Cortex of kidney (tissue), 1 donor: ENCODE measurements at places on chromosomes 5 and 9.

- DNase-seq = no peak
Measured at GRCh38 chr5:94345257-94345656, 273.1 kb downstream of the KIAA0825 start.

DNA sequence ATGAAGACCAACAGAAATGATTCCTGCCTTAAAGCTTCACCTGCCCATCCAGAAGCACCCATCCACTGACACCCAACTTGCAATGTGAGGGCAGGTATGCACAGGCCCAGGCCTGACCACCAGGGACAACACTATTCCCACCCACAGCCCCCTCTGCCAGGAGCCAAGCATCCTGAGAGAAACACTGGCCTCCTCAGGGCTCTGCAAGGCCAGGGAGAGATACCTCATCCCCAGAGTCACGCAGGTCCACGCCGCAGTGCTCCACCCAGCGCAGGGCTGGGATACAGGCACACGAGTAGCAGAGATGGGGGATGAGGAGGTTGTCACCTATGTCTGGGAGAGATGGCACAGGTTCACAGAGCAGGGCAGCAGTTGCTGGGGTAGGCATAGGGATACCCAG, 99.4 kb downstream of the PSD2 start:
- no peak for DNase-seq

DNA sequence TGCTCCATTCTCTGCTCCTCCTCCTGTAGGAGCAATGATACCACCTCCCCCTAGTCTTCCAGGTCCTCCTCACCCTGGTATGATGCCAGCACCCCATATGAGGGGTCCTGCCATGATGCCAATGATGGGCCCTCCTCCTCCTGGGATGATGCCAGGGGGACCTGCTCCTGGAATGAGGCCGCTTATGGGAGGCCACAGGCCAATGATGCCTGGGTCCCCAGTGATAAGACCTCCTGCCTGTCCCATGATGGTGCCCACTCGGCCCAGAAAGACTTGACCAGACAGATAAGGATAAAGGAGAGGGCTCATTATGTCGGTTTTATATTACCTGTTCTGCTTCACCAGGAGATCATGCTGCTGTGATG, 26.2 kb upstream of the IQGAP2 start:
- no peak for DNase-seq

DNA sequence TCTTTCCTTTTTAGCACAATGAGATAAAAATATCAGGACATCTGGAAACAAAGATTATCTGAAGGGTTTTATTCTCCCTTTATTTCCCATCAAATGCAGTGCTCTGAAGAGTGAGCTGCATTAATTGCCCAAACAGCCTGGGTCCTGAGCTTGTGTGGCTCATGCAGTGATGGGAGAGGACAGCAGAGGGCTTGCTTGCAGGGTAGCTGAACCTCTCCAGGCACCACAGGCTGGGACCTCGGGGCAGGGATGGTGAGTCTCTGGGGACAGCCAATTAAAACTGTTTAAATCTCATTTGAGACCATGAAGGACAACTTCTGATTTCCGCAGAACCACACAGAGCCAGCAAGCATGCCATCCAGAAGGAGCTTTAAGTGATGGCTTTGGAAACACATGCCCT, 71.2 kb downstream of the PLAC8L1 start:
- DNase-seq = no peak

DNA sequence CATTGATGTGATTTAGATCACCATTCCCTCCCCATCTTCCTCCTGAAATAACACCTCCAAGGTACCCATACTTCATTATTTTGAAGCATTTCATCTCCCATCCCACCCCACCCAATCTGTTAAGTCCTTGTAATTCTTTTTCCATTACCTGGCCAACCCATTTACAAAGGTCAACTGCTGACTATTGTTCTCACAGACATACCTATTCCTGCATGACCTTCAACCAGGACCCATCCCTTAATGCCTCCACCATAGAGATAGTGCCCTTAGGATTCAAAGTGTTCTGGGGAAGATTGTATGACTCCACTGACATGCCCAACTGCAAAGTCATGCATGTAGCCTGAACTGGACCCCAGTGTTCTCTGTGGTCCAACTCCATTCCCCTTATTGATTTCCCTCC, 91.2 kb downstream of the NLN start:
- no peak for DNase-seq

GRCh38 chr9:37596504-37596903, 4.1 kb upstream of the TOMM5 start:
- DNase-seq = no peak

DNA sequence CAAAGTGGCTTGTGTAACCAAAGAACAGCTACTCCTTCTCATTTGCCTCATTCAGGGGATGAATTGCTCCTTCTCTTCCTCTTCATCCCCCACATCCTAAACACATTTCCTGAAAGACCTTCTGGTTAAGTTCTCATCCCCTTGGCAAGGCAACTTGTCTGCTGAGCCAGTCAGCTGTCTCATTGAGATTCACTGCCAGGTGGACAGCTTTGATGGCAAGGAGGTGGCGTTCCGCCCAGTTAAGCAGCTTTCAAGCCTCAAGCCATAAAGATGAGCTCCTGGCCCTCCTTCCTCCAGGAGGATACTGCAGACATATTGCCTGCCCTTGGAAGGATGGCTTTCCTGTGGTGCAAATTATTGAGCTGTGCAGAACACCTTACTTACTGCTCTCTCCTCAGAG, 448.6 kb upstream of the MPDZ start:
- DNase-seq = no peak

DNA sequence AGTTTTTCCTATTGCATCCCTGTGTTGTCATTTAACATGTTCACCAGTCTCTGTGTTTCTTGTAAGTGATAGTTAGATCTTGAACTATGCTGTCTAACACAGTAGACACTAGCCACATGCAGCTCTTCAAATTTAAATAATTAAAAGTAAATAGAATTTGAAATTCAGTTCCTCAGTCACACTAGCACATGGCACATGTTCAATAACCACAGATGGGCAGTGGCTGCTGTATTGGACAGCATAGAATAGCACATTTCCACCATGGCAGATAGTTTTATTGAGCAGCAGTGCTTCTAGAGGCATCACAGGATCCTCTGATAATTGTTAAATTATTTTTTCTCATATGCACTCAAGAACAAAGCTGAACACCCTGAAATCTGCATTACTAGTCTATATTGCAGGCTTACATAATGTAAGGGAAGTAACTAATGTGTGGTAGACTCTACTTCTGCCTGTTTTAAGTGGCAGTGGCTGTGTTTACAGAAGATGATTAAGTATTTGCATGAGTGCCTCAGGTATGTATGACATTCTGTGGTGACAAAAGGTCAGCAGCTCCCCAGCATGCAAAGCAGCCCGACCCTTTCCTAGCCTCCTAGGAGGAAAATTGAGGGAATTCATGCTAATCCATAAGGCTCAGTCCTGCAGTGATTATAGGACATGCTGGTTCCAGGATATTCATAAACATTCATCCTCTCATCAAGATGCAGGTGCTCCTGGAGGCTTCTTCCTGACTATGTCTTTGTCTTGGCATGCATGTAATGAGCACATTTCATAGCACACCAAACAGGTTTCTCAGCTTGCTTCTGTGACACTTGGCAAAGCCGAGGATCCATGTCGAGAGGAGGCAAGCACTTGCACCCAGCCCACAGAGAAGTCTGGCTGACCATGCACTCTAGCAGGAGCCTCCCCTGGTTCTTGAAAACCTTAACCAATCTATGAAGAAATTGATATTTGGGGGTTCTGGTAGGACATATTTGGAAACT, 45.5 kb downstream of the SH3RF2 start:
- no peak for DNase-seq

- no peak for DNase-seq
Measured at GRCh38 chr9:95355500-95355899, 38.0 kb upstream of the FANCC start.

- no peak for DNase-seq
Measured at GRCh38 chr9:100309992-100310391, 42.8 kb downstream of the TEX10 start.

GRCh38 chr9:109989296-109989695, 209.3 kb downstream of the PALM2AKAP2 start:
- no peak for DNase-seq

DNA sequence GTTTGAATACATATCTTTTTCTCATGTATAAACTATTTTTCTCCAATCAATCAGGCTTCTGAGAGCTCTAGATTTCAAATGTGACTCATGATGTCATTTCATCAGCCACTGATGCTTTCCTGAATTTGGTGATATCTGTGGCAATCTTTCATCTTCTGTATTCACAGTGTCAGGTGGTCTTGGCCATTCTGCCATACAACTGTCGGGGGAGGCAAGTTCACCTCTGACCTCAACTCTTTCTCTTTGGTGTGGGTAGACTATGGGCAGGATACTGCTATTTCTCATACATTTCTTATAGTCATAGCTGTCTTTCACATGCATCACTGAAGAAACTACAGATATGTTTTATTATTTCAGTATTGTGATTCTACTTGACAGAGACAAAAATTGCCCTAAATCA, 414.1 kb upstream of the MEF2C start:
- DNase-seq = no peak

DNA sequence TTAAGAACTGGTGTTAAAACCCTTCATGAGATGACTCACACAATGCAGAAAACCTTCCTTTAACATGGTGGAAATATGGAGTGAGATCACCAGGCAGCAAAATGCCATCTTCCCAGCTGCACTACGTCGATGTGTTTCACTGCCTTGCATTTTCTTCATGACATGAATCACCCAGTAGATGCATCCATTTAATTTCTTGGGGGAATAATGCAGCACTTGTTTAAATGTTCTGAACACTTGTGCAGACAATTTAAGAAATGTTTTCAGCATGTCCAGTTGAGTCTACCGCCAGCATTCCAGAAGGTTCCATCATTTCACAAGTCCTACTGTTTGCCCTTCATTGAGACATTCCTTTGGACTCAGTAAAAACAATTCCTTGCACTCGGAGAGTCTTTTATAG, 81.6 kb downstream of the ADAMTS16 start:
- DNase-seq = no peak

DNA sequence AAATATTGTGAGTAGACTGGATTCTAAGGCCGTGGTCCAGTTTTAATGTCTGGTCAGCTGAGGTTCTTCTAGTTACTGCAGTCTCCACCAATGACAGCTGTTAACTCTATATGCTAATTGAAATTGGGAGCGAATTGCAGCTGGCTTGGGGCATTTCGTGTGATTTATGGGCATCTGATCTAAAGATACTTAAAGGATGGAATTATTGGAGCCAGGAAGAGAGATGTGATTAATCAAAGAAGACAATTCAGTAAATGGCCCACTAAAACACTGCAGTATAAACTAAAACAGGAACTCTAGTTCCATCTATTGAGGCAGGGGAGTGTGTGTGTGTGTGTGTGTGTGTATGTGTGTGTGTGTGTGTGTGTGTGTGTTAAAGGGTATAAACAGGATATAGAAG, 157.5 kb upstream of the IQGAP2 start:
- no peak for DNase-seq

- no peak for DNase-seq
Measured at GRCh38 chr5:38453506-38453905, 102.9 kb downstream of the LIFR start.
